ENCODE measurements at places on chromosomes 5 and 9. TPM values are rescaled to one million over a fixed set of nuclear protein-coding genes. Genes with fewer than 3 reads are reported as not detected.

The TBCA gene
- total RNA-seq: 55.0 TPM

The INSL6 gene
- not detected for total RNA-seq

The OTP gene
- not detected for total RNA-seq

The LCNL1 gene
- total RNA-seq: 1.1 TPM

The C6 gene
- 0.26 TPM for total RNA-seq

The GAPVD1 gene
- total RNA-seq: 59.1 TPM

The TNC gene
- 364 TPM for total RNA-seq

The NDUFS6 gene
- total RNA-seq: 15.7 TPM

The COQ4 gene
- 16.9 TPM for total RNA-seq

The ZNF474 gene
- 0.26 TPM for total RNA-seq

The PDE8B gene
- 0.46 TPM for total RNA-seq

The IFNK gene
- total RNA-seq: not detected

The OLFML2A gene
- 1.3 TPM for total RNA-seq

The CCNO gene
- total RNA-seq: 1.1 TPM

The PCDHB9 gene
- 0.40 TPM for total RNA-seq

The ABCA1 gene
- total RNA-seq: 85.7 TPM

The MAST4 gene
- 25.1 TPM for total RNA-seq

The SLC36A2 gene
- not detected for total RNA-seq

The SLC23A1 gene
- total RNA-seq: not detected

The SPINK4 gene
- 0.91 TPM for total RNA-seq

The SURF1 gene
- 21.1 TPM for total RNA-seq

The TMC1 gene
- total RNA-seq: 0.59 TPM

The AHRR gene
- total RNA-seq: 18.0 TPM

The MARVELD2 gene
- 1.6 TPM for total RNA-seq

The PRUNE2 gene
- total RNA-seq: 135 TPM

The BARHL1 gene
- total RNA-seq: not detected

The SHOC1 gene
- total RNA-seq: under 0.01 TPM

The COL15A1 gene
- 229 TPM for total RNA-seq

The RPS14 gene
- 1,032 TPM for total RNA-seq

All from smooth muscle cell of the pulmonary artery (primary cell).